Stimulated activated CD4-positive, alpha-beta T cell treated with anti-CD3 and anti-CD28 coated beads, Interleukin-1b, Interleukin-23, amount 100 ng/mL, for 4 hours (primary cell): ENCODE measurements at places on chromosomes 1 and 21.

DNA sequence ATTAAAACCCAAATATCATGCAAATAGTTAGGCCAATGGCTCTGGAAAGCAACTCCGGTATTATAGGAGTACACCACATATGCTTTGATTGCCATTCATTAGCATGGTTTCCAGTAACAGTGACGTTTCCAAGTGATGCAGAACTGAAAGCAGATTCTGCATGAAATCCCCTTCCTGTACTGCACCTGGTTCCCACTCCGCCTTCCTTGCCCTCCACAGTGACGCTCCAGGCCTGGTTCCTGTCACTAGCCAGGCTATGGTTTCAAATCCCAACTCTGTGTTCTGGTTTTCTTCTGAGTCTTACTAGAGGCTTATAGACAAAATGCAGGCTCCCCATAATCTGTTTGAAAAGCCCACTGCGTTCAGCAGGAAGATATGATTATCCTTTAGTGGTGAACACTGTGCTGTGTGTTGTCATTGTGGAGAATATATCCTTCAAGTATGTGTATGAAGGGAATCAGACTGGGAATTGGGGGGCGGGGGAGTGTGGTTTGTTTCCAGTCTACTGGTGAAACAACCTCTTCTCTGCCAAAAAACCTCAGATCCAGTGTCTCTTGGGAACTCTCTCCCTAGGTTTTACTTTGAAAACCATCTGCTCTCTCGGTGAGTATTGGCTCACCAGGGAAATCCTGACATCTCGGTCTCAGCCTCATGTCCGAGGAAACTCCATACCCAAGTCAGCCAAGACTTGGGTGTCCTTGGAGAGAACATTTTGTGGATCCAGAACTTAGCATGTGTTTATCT is 78.7 kb downstream of the TYW3 start:
- DNase-seq: no peak

DNA sequence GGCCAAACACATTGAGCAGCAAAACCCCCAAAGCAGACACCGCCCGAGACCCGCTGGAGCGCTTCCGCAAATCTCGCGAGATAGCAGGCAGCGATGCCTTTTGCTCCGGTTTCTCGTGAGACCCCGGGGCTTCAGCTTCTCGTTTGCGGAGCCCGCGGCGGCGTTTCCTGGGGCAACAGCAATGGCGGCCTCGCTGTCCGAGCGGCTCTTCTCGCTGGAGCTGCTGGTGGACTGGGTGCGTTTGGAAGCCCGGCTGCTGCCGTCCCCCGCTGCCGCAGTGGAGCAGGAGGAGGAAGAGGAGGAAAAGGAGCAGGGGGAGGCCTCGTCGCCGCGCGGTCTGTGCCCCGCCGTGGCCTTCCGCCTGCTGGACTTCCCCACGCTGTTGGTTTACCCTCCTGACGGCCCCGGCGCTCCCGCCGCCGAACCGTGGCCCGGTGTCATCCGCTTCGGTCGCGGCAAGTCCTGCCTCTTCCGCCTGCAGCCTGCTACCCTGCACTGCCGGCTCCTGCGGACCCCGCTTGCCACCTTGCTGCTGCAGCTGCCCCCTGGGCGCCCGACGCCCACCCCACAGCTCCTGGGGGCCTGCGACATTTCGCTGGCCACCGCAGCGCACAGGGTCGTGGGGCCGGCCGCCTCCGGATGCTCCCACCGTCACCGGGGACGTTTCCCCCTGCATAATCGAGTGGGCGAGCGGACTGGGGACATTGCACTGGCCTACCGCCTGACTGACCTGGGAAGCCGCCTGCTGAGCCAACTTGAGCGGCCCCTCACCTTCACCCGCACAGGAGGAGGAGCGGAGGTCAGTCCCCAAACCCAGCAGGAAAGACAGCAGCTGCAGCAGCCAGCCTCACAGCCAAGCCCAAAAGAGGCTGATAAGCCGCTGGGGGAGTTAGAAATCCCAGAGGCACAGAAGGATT is at the start of gene MAP10:
TSS of gene MAP10 (plus strand) at position 148 of the 917 bp plus-strand sequence. CDS start at position 182, 34 bp downstream.
- DNase-seq: peak; percentile 64

GRCh38 chr1:12001996-12002493 is 17.3 kb upstream of the MIIP start:
- no peak for DNase-seq

DNA sequence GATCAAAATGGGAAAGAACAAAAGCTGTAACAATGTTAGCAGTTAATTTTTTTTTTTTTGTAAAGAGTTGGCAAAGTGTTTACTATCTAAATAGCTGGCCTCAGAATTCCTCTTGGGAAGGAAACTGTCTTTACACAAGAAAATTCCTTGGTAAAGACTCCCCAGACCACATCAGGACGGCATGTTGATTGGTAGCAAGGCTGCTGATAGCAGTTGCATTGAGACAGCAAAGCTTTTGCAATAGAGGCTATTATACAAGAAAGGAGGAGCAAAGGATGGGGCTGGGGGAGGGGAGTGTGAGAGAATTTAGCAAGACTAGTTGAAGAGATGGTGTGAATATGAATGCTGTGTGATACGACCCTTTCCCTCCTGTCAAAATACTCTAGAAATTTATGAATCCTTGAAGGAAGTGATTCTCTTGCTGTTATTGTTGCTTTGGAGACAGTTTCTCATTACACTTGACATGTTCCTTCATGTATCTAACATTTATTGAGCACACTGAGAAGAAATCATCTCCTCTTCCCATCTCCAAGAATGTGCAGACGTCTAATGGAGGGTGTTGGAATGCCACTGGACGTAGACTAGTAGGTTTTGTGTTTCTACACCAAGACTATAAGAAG is 355.6 kb downstream of the SIPA1L2 start:
- DNase-seq: no peak

GRCh38 chr1:151790940-151791651 is 796 bp upstream of the TDRKH start:
- no peak for DNase-seq

- DNase-seq: no peak
Observed at GRCh38 chr1:54453022-54453421, 46.8 kb upstream of the SSBP3 start.

DNA sequence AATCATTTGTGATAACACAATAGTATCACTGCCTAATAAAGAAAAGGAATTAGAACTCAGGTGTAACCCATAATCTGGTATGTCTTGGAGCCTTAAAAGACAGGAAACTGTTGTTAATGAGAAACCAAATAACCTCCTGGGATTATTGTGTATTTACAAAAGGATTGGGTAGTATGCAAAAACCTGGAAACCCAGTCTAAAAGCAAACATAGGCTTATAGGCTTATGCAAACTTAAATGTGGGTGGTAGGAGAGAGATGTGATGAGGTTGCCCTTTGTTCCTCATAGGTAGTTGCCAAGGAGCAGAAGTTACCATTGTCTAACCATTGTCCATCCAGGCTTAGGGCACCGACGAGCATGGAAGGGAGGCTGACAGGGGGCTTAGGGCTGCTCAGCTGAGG is 165.8 kb downstream of the AK5 start:
- no peak for DNase-seq

GRCh38 chr1:88466899-88467580 is 217.0 kb upstream of the PKN2 start:
- DNase-seq: no peak

- DNase-seq: no peak
Observed at GRCh38 chr1:34362949-34363348, 186.2 kb downstream of the C1orf94 start.

- no peak for DNase-seq
Observed at GRCh38 chr21:29007810-29008209, 11.3 kb downstream of the RWDD2B start.

DNA sequence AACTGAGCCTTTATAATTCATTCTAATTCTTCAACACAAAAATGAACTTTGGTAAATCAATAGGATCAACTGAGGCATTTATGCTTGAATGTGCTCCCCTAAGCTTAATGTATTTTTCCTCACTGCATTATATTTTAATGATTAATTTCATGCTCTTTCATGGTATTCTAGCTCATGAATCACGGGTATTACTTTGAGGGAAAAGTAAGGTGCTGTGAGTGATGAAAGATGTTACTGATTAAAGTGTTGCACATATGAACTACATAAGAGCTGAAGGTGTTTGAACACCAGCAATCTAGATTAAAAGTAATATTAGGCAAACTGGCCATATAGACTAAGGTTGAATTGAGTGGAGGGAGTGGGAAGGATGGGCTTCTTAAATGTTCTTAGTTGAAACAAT is 1.9 kb downstream of the DPYD start:
- DNase-seq: no peak

DNA sequence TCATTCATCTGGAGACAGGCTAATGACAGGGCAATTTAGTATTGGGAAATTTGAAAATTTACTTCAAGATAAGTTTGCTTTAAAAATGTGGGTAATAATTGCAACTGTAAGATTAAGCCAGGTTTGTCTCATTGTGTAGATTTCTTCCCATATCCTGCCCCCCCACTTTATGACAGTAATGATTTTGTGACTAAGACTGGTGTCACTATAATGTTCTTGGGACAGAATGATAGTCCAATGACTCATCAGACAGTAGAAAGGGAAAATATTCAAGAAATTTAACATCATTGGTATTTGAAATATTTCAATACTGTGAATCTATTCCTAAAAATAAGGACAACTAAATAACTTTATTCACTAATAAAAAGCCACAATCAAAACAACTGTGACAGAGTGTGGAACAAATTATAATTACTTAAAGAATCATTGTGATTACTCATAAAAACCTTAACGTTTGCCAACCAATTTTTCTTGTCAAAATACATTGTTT is 36.7 kb downstream of the FH start:
- no peak for DNase-seq

DNA sequence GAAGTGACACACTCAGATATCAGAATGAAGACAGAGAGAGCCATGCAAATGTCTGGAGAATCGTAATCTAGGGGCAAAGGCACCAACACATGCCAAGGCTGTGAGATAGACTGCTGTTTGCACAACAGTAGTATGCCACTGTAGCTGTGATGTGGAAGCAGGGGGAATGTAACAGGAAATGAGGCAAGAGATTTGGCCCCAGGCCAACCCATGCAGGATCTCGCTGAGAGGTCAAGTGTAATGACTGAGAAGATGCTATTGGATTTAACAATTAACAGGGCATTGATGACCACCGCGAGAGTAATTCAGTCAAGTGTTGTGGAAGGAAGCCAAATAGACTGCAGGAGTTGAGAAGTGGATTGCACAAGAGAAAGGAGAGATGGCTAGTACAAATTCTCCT is 107.3 kb upstream of the ST6GALNAC5 start:
- no peak for DNase-seq

- no peak for DNase-seq
Observed at GRCh38 chr1:26733982-26734381, 38.2 kb downstream of the ARID1A start.

DNA sequence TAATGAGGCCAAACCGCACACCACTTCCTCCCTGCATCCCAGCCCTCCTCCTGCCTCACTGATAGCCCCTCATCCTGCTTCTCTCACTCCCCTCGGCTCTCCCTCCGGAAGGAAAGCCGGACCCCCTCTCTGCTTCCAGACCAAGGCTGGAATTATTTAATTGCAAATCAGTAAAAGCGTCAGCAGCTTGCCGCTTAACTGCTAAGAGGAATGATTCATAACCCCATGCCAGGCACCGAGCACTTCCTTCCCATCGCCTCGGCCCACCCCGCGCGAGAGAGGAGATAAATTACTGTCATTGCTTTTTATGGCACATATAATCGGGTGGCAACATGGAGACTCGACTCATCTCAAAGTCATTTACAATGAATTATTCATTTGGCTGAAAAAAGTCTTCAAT is 77.3 kb downstream of the UBIAD1 start:
- no peak for DNase-seq

DNA sequence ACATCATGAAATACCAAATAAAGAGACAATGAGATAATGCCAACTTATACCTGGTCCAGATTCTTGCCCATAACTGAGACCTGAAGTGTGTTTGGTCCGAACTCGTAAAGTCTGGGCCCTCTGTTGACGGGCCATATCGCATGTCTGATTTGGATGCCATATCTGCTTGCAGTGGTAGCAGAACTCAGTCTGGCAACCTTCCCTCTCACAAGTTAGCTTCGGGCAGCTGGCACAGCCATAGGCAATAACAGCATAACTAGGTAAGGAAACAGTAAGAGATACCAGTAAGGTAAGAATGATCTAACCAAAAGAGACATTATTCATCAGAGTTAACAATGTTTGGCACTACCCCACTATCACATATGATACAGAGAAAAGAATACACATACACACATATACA is 15.1 kb downstream of the RNF19B start:
- DNase-seq: no peak

DNA sequence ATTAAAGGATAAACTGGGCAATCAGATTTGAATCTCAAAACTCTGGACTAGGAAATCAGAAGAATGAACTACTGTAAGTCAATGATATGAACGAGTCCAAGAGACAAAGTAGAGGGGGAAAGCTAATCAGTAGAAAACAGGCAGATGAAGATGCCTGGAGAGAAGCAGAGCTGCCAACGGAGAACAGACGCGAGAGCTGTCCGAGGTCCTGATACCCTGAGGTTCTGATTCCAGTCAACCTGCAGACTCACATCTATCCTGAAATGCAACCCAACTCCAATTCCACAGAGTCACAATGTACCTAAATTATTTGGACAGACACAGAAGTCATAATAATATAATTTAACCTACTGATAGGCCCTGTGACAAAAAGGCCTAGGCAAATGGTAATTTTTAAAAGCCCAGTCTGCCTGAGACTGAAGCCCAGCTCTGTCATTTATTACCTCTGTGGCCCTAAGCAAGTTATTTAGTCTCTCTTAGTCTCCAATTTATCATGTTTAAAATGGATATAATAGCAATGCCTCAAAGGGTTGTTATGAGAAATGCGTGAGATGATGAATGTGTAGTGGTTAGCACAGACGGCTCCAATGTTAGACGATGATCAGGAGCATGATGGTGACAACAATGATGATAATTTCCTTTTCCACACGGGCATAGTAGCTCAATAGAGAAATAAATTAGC is 33.4 kb downstream of the RGS7 start:
- no peak for DNase-seq

DNA sequence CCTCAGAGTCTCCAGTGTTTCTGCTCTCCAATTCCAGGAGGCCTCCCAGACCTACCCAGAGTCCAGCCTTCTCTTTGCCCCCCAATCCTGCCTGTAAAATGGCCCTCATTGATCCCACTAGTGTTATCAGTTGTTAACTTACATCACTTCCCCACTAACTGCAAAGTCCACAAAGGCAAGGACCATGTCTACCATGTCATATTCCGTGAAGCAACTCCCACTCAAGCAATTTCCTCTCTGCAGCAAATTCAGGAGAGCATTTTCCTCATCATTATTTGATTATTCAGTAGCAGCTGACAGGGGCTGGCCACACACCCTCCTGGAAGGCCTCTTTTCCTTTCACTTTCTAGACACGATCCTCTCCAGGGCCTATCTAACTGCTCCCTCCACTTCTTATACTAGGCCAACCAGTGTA is 153.5 kb downstream of the RERE start:
- no peak for DNase-seq

DNA sequence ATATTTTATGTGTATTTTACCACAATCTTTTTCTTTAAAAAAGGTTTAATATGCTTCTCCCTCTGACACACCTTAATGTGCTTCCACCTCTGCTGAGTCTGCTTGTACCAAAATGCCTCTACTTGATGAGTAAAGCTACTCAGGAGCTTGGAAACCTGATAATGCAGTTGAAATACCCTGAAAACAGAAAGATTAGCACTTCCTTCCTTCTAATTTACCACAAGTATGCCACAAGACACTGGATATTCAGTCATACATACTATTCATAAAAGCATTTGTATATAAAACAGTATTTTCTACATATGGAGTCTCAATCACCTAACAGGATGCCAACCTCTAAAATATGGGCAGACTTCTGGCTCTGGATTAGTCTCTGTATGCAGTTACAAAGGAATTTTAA is 55.0 kb downstream of the SLC35D1 start:
- no peak for DNase-seq
